Type B pancreatic cell (in vitro differentiated cells): ENCODE measurements at places on chromosomes 7 and 10. TPM values are rescaled to one million over a fixed set of nuclear protein-coding genes. Genes with fewer than 3 reads are reported as not detected.

GRCh38 chr10:12198156-12198555, 2.2 kb downstream of the CDC123 start:
- H3K4me1 ChIP-seq, result peaks cover 20% of the 10 kb centered on the region
- no peak for DNase-seq
- H3K4me3 ChIP-seq, result peak overlapping the region; percentile 76
- H3K36me3 ChIP-seq, result peaks cover 24% of the 10 kb centered on the region

DNA sequence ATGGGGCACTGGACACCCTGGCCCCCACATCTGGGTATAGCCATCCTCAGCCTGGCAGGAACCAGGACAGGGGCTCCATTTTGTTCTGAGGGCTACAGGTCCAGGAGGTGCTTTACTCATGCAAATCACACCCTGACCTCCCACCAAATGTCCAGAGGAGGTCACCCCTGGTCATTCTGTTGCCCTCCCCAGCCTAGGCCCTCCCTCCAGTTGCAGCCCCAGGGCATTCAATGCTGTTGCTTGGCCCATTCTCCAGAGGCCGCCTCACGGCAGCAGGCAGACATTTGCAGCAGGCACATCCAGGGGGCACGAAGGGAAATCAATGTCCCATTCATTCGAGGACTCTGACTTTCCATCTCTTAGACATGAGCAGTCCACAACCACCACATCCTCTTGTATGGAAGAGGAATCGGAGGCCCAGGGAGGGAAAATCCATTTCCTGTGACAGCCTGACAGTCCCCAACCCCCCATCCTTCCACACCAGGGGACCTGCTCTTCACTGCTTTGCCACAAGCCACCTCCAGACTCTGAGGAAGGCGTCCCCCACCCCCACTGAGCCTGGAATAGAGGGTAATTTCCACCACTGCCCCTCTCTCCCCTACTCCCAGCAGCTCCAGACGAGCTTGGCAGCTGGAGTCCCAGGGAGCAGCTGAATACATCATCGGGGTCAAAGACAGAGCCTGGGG, 76.2 kb upstream of the UNC5B start:
- peaks cover 23% of the 10 kb centered on the region for H3K27me3 ChIP-seq
- H3K27ac ChIP-seq, result no peak overlapping the region
- no peaks in the 10 kb centered on the region for H3K36me3 ChIP-seq
- H3K4me1 ChIP-seq, result peaks cover 16% of the 10 kb centered on the region

DNA sequence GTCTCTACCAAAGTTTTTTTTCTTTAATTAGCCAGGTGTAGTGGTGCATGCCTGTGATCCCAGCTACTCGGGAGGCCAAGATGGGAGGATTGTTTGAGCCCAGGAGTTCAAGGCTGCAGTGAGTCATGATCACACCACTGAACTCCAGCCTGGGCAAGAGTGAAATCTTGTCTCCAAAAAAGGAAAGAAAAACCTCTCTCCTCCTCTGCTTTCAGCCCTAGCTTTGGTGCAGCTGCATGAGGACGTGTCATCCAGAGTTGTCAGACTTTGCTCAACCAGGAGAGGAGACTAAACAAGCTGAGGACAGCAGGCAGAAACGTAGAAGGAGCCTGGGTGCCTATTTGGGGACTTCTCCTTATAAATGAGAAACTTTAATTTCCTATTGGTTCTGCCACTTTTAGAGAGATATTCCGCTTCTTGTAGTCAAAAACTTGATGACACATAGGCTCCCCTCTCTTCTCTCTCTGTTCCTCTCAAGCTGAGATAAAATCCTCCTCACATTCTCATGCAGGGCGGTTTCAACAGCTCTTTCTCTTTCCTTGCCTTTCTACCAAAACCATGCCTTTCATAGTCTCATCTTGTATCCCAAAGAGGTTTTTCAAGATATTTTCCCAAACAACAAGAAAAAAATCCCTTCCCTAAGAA, 205.4 kb downstream of the ARHGAP12 start:
- no peak for DNase-seq
- no peaks in the 10 kb centered on the region for H3K36me3 ChIP-seq
- no peaks in the 10 kb centered on the region for H3K27me3 ChIP-seq
- no peak overlapping the region for H3K27ac ChIP-seq

DNA sequence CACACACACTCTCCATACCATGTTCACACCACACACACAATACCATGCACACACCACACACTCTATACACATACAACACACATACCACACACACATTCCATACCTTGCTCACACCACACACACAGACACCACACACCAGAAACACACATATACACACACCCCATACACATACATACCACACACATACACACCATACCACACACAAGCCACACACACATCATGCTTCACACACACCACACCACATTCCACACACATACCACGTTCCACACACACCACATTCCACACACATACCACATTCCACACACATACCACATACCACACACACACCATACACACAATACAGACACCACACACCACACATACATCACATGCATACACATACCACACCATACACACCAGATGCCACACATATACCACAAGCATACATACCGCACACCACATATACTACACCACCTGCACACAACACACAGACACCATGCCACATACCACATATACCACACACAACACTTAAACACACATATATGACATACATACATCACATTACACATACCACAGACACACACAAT, 282.7 kb downstream of the POU6F2 start:
- DNase-seq, result no peak
- H3K27ac ChIP-seq, result no peak overlapping the region
- peaks cover 6% of the 10 kb centered on the region for H3K27me3 ChIP-seq
- H3K4me1 ChIP-seq, result no peaks in the 10 kb centered on the region
- H3K36me3 ChIP-seq, result no peaks in the 10 kb centered on the region
- no peak overlapping the region for H3K4me3 ChIP-seq

GRCh38 chr10:68700197-68700596, 20.8 kb upstream of the CCAR1 start:
- no peaks in the 10 kb centered on the region for H3K36me3 ChIP-seq
- H3K4me3 ChIP-seq, result no peak overlapping the region
- H3K27ac ChIP-seq, result no peak overlapping the region
- DNase-seq, result no peak
- H3K27me3 ChIP-seq, result no peaks in the 10 kb centered on the region

GRCh38 chr7:50812841-50813475, 30.3 kb upstream of the GRB10 start:
- no peaks in the 10 kb centered on the region for H3K27me3 ChIP-seq
- no peaks in the 10 kb centered on the region for H3K36me3 ChIP-seq
- no peak for DNase-seq
- H3K4me3 ChIP-seq, result no peak overlapping the region

DNA sequence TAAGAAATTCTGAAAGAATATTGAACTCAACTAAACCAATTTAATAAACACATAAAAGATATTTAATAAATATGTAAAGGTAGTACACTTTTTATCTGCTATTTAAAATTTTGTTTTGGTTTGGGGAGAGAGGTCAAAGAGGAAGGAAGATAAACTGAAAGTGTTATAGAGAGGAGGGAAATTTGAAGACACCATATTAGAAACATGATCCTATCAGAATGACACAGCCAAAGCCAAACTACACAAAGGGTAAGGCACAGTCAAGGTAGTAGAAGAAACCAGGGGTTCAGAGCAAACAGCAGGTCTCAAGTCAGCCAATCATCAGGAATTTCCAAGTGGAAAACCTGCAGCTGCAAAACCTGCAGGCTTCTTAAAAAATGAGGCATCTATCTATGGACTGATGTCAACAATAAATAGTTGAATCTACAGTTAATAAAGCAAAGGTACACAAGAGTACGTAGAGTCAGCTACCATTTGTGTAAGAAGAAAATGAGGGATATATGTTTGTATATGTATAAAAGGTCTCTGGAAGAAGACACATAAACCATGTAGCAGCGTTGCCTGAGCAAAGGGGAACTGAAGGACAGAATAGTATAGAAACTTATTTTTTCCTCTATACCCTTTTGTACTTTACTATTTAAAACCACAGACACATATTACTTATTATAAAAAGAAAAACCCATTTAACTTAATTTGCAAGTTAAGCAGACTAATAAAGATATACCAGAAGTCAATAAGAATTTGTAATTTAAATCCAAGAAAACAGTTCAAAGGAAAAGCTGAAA, 10.0 kb downstream of the ZNF800 start:
- H3K36me3 ChIP-seq, result peaks cover 13% of the 10 kb centered on the region
- no peak overlapping the region for H3K27ac ChIP-seq
- no peaks in the 10 kb centered on the region for H3K27me3 ChIP-seq
- no peaks in the 10 kb centered on the region for H3K4me1 ChIP-seq
- H3K4me3 ChIP-seq, result no peak overlapping the region
- DNase-seq, result no peak

ADAMTS14 gene
- 0.29 and 1.4 TPM in 2 replicates for total RNA-seq

ABCF2 gene
- 35.9 and 46.5 TPM in 2 replicates for total RNA-seq

ZNF777 gene
- total RNA-seq, result 17.4 and 17.6 TPM in 2 replicates

DNAH11 gene
- 1.0 and 3.2 TPM in 2 replicates for total RNA-seq

ARHGAP22 gene
- total RNA-seq, result 4.1 and 5.1 TPM in 2 replicates

AS3MT gene
- 4.2 and 4.9 TPM in 2 replicates for total RNA-seq

TMEM213 gene
- total RNA-seq, result not detected in 2 replicates
